ENCODE measurements at places on chromosomes 16 and 17.

DNA sequence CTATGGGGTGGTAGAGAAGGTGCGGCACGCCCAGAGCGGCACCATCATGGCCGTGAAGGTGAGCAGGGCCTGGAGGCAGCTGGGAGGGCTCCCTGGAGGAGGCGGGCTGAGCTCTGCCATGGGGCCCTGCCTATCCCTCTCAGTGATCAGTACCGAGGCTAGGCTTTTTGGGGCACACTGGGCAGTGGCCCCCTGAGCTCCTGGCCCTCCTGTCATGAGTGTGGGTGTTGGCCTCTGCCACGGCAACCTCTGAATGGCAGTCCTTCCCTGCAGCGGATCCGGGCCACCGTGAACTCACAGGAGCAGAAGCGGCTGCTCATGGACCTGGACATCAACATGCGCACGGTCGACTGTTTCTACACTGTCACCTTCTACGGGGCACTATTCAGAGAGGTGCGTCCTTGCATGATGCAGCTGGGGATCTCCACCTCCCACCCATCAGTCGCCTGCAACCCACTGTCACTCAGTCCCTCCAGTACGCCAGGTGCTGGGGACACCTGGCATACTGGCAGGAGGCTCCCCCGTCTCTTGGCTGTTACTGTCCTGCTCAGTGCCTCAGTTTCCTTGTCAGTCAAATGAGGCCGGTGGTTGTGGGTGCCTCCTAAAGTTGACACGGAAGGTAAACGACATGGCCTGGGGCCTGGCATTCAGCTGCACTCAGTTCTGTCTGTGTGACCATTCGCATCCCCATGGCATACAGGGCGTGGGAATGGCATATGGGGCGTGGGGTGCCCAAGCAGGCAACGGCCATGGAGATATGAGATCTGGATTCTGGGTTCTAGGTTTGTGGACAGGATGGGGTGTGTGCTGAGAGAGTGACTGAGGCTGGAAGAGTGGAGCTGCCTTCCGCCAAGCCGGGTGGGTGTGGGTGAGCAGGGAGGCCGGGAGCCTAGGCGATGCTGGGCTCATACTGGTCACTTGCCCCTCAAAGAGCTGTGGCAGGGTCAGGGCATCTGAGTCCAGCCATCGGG lies 16.4 kb downstream of the MAP2K3 start:
- no peak for DNase-seq

DNA sequence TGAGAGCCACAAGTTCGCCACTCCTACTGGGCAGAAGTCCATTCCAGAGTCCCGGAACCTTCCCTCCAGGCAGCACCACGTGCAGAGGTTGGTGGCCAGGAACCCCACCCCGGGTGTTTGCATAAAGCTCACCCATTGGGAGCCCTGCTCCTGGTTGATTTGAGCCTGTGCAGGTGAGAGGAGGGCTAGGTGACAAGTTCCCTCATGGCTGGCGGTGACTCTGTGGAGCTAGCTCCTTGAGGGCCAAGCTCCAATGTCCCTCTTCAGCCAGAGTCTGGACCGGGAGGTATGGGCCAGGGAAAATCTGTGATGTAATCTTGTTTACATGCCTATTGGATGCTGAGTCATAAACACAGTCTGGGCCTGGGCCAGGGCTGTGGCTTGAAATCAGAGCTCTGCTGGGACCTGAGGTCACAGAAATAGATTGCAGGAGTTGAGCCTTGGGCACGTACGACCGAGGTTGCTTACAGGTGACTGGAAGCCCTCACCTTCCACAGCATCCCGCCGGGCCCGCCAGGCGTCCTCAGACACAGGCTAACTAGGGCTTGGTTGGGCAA lies 118.9 kb downstream of the AATF start:
- DNase-seq = no peak

GRCh38 chr17:73196500-73196899 lies 3.6 kb downstream of the COG1 start:
- no peak for DNase-seq

GRCh38 chr16:84530590-84530989 lies 26.1 kb upstream of the MEAK7 start:
- no peak for DNase-seq

DNA sequence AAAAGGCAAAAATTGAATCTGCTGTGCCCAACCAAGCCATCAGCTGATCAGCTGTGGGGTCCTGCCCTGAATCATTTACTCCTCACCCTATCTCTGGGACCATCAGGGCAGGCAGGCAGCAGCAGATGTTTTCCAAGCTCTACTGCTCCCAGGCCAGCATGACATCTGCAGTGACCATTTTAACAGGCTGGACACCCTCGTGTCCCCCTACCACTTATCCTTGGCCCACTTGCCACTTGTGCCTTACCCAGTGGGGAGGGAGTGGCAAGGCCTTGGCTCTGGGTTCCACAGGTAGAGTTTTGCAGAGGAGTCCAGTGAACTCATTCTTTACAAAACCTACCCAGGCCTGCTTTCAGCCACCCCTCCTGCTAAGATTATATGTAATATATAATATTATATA lies 12.0 kb upstream of the CA4 start:
- no peak for DNase-seq

GRCh38 chr17:31604936-31605335 lies 213.5 kb downstream of the RAB11FIP4 start:
- DNase-seq = no peak

GRCh38 chr17:38867968-38868816 lies 1.7 kb upstream of the LASP1 start:
- no peak for DNase-seq

DNA sequence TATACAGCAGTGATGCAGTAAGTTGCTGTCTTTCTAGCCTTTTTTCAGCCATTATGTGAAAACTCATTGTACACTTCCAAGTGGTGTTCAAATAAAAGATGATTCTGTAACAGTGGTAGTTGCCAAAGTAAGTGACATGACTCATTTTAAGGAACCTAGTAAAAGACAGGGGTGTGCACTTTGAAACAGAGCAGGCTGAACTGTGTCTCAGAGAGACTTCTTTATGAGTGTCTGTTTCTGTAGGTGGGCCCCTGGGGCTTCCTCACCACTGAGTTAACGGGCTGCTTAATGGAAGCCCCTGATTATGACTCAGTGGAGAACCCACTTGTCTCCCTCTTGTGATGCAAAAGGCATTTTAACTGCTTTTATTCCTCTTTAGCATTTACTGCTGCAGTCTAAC lies 147.3 kb downstream of the PCTP start:
- DNase-seq = no peak

DNA sequence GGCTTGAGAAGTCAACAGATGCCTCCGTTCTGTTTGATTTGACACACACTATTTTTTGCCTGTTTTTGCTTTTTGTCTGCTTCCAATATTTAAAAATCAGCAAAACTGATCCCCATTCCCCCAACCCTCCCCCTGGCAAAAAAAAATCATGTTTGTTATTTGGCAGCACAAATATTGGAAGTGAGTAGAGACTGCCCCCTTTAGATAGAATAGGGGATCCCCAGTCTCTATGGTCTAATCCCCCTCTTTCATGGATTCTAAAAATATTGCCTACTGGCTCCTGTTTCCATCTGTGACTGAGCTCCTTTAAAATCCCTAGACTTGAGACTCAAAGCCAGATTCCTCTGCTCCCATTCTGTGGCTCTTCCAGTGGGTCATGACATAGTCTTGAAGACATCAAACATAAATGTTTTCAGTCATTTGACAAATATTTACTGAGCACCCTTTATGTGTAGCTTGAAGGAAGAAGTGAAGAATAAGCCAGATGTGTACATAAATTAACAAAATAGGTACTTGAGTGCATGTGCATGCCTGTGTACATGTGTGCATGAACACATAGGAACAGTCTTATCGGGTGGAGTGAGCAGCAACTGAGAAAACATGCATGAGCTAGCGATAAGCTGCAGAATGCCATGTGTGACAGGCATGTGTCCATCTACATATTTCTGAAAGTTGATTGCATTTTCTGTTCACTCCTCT lies 101.2 kb downstream of the SALL1 start:
- no peak for DNase-seq

GRCh38 chr16:27769561-27770255 lies 219.8 kb downstream of the KATNIP start:
- no peak for DNase-seq

DNA sequence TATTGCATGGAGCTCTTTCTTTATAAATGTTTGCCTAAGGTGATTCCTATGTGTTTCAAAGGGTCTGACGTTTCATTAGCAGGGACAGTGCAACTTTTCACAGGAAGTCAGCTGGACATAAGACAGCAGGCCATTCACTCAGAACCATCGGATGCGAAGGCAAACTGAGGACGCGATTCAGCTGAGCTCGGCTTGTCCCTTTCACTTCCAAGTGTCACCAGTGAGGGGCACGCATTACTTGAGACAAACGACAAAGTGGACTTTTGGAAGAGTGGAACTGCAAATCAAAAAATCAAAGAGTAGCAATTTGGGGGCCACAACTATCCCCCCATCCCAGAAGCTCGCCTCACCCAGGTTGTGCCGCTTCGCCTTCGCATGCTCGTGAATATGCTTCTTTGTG lies 14.6 kb downstream of the USP22 start:
- no peak for DNase-seq

DNA sequence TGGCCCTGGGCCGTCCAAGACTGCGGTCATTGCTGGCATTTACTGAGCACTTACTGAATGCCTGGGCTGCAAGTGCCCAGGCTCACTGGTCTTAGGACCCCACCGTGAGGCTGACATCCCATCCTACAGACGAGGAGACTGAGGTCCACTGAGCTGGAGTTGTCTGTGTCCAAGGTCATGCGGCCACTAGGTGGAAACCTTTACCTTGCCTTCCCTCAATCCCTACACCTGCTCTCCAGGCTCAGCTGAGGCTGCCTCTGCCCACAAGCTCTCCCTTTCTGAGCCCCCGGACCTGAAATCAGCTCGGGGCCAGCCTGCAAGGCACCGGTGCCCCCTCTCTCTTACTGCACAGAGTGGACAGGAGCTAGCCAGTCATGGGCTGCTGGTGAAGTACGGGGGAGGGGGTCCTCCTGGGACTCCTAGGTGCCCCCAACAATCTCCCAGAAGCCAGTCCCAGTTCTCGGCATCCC lies 1.5 kb downstream of the CASKIN1 start:
- no peak for DNase-seq
